Stimulated activated naive CD8-positive, alpha-beta T cell treated with anti-CD3 and anti-CD28 coated beads, Interleukin-15, Interleukin-2, amounts not matched to agents 100 U/mL and 50 U/mL, for 24 hours (primary cell): ENCODE measurements at places on chromosomes 6 and 20.

DNA sequence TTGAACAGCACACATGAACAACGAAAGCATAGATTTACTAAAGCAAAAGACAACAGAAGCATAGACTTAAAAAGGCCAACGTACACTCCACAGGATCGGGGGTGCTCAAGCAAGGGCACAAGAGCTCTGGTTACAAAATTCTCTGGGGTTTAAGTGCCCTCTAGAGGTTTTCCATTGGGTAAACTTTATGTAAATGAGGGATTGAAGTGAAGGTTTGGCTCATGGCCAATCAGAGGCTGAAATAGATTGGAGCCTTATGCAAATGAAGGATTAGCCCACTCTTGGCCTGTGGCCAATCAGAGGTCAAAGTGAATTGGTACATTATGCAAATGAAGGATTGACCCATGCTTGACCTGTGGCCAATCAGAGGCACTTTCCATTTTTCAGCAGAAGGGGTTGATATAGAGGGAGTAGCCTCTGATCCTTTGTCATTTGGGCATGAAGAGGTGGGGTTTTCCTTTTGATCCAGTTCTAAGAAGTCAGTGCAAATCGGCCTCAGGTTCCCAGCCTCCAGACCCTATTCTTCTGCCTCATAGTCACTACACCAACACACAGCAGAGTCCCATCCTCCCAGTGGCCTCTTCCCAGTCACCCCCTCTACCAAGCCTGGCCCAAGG is 244.9 kb downstream of the THBS2 start:
- DNase-seq = no peak

DNA sequence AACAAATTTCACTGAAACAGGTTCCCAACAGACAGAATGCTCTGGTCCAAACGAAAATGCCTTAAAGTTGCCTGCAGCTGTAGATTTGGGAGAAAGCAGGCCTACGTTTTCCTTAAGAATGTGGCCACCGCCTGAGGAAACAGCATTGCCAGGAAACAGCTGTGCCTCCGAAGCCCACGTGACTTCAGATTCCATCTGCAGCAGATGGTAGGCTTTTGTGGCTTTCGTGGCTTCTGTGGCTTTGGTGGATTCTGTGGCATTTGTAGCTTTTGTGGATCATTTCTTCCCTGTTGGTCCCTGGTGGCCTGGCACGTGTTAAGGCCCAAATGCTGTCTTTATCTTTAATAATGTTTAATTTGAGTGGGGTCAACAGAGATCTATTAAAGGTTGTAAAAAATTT is 222.9 kb downstream of the TTLL2 start:
- no peak for DNase-seq

- DNase-seq = no peak
These were observed 24.8 kb downstream of the COL20A1 start for GRCh38 chr20:63317601-63318291.

- DNase-seq = no peak
These were observed 56.3 kb downstream of the RTN4IP1 start for GRCh38 chr6:106572875-106573585.

- no peak for DNase-seq
These were observed 41.9 kb upstream of the NR2E1 start for GRCh38 chr6:108123946-108124345.

- peak; percentile 80 for DNase-seq
These were observed 92.6 kb upstream of the CLDN20 start for GRCh38 chr6:155171109-155171746.

GRCh38 chr20:60123096-60123495 is 164.9 kb downstream of the CDH26 start:
- DNase-seq = no peak

- DNase-seq = no peak
These were observed 127.0 kb upstream of the LRFN2 start for GRCh38 chr6:40714143-40714542.

DNA sequence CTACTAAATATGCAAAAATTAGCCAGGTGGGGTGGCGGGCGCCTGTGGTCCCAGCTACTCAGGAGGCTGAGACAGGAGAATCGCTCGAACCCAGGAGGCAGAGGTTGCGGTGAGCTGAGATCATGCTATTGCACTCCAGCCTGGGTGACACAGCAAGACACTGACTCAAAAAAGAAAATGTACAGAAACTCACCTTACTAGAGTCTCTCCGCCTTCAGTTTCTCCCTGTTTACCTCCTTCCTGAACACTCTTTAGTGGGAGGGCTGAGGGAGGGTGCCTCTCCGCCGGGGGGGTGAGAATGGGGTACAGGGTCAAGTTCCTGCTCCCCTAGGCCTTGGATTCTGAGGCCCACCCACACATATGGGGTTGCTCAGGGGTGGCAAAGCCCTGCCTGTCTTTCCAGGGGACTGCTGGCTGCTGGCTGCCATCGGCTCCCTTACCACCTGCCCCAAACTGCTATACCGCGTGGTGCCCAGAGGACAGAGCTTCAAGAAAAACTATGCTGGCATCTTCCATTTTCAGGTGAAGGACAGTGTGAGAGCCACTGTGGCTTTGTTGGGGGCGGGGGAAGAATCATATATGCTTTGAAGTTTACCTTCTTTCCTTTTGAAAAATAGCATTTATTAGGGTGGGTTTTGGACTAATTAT is 13.4 kb downstream of the CAPN11 start:
- DNase-seq = peak; percentile 32

- no peak for DNase-seq
These were observed 68.0 kb upstream of the TFB1M start for GRCh38 chr6:155382338-155382685.

GRCh38 chr6:42287756-42288155 is 70.1 kb upstream of the MRPS10 start:
- no peak for DNase-seq

DNA sequence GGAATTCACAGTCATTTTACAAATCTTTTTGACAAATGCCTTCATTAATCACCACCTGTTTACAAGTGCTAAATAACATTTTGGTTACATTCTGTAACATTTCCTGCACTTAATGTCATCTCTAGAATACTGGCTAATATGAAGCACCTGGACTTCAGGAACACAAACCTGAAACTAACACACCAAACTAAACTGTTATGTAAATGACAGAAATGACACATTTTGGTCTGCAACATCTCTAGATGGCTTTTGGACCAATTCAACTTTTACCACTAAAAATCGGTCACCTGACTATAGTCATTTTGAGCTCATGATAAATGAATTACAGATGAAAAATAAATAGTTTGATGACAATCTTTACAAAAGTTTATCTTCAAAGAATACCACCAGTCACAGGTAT is 80.6 kb downstream of the ATG5 start:
- DNase-seq = no peak

GRCh38 chr20:48025051-48025515 is 239.8 kb upstream of the SULF2 start:
- DNase-seq = no peak

- DNase-seq = no peak
These were observed 129.4 kb downstream of the BCAS1 start for GRCh38 chr20:53940907-53941545.

DNA sequence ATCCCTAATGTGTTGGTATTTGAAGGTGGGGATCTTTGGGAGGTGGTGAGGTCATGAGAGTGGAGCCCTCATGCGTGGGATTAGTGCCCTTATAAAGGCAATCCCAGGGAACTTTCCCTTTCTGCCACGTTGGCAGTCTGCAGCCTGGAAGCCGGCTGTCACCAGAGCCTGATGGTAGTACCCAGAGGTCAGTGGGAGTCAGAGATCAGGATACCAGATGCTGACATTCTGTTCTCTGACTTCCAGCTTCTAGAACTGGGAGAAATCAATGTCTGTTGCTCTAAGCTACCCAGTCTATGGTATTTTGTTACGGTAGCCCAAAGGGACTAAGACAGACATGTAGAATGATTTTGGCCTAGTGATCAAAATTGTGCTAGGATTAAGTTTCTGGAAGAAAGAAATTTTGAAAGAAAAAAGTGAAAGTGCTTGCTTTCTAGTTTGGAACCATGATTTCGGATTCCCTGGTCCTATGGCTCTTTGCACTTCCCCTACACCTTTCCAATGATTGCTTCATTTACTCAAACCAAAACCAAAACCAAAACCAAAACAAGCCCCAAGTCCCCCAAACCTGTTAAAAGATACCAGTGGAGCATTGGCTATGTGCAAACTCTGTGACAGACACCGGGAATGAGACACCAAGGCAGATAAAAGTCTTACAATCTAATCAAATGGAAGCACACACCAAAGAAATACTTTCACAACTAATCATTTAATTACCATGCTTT is 173.7 kb upstream of the ZNF217 start:
- no peak for DNase-seq

DNA sequence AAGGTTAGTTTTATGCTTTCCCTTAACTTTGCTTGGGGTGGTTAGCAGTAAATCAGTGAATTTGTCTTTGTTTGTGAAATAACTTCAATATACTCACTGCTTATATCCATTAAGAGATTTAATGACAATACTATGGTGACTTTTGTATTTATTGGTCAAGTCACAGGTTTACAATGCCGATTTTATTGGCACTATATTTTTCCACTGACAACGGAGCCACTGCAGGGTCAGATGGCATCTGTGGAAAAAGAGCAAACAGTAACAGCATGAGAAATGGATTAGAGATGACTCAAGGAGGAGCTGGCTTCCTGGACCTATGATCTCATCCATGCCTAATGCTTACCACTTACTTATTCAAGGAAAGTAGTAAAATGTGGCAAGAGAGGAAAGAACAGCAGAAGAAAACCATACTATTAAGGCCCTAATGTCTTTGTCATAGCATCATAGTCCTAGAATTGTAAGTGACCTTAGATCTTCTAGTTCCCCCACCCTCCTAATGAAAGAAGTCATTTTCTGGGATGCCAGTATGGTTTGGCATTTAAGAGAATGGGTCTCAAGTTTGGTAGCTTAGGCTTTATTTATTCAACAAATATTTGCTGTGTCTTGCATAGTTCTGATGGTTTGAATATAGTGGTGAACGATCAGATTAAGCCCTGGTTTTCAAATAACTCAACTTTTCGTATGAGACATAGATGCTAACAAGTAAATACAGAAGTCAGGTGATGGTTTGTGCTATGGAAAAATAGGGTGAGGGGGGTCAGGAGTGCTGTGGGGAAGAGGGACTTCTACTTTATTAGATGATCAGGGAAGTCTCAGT is 18.5 kb downstream of the RNF144B start:
- DNase-seq = no peak

DNA sequence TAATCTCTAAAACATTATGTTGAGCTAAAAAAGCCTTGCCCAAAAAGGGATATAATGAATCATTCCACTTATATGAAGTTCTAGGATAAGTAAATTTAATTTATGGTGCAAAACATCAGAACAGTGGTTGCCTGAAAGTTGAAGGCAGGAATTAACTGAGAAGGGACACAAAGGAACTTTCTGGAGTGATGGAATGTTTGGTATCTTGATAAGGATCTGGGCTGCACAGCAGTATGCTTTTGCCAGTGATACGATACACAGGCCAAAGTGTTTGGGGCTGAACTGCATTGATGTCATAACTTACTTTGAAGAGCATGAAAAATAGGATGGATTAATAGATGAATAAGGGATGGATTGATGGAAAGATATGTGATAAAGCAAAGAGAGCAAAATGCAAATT is 146.1 kb upstream of the LRFN2 start:
- DNase-seq = no peak

DNA sequence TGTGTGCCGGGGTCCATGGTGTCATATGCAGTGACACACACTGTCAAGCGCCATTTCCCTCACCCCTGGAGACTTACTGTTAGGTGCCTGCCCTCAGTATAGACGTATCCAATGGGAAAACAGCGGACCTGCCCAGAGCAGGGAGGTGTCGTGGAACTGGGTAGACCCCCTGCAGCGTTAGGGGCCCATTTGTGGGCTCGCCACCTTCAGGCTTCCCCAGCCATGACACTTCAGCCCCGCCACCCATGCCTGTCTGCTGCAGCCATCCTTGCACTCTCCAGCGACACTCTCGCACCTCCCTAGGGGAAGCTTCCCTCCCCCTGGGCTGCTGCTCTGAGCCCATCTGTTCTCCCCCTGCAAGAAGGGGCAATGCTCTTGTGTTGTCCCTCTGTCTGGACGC is 43.2 kb downstream of the STK35 start:
- no peak for DNase-seq

- DNase-seq = no peak
These were observed 25.0 kb upstream of the EMILIN3 start for GRCh38 chr20:41391587-41392001.

DNA sequence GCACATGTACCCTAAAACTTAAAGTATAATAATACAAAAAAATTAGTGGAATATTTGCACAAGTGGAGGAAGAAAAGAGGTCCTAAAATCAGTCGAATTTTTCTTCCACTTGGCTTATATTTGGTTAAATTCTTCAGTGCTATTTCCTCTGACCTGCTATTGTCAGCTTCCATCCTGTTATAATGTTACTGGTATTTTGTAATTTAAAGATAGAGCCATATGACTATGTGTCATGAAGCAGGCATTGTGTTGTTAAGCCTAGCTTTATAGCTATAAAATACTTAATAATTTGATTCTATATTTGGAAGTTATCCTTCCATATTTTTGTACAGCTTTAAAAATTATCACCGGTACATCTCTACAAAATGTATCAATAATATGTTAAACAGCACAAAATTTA is 455.9 kb upstream of the MARCKS start:
- no peak for DNase-seq

DNA sequence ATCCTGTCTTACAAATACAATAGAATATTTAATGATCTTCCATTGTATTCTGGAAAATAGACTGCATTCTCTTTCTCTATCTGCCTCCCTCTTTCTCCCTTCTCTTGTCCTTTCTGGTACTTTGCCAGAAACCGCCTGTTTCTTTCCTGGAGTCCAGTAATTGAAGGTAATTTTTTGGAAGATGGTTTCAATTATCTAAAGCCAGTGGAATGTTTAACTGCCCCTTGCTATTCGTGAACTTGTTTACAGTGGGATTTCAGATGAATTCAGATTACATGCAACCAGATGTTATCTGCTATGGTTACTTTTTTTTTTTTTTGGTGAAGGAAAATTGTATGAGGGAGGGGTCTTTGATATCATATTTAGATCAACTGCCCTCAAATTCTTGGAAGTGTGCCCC is 655.5 kb upstream of the FLRT3 start:
- DNase-seq = no peak

GRCh38 chr20:20223981-20224380 is 143.9 kb upstream of the INSM1 start:
- DNase-seq = no peak

DNA sequence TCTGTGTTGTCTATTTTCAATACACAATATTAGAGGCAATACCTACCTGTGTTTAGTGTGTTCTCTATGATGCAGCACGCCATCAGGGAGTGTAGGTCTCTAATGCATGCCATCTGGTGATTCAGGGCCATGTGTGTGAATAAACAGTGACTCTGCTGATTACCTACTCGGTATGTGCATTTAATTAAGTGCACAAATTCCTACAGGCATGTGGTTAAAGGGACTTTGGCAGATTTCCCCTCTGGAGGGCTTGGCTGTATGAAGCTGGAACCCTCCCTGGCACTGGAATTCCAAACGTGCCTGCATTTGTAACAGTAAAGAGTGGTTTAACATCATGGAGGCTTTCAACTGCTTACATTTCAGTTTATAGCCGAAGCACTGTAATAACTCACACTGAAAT is 401.5 kb upstream of the SASH1 start:
- DNase-seq = no peak
